ENCODE measurements at places on chromosomes 5 and 9.

DNA sequence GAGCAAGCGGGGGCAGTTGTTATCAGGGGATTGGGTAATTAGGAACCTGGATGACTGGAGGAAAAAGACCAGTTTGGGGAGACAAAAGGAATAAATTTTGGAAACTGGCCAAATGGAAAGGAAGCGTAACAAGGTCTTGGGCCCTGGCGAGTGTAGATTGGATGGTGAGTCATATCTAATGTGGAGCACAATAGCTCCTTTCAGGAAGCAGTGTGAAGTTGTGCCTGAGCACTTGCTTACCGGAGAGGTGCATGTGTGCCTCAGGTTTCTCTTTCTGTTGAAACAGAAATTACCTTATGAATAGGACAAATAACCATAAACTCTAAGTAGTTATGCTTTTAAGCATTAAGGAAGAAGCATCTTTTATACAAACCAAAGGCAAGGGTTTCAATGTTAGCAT, 176.4 kb downstream of the KIF4B start:
- no peak for DNase-seq

DNA sequence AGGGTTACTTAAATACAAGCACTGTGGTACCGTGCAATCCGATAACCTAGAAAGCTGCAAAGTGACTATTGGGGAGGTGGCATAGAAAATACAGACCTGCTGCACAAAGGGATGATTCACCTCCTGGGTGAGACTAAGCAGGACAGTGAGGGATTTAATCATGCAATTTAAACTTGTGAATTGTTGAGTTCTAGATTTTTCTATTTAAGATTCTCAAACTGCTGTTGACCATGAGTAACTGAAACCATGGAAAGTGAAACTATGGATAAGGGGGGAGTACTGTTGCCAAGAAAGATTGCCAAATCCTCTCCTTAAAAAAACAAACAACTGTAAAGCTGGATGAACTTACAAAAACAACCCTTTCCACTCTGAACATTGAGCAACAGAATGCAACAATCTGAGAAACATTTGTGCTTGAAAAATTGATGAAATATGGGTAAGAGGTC, 61.5 kb upstream of the NUDT12 start:
- no peak for DNase-seq

DNA sequence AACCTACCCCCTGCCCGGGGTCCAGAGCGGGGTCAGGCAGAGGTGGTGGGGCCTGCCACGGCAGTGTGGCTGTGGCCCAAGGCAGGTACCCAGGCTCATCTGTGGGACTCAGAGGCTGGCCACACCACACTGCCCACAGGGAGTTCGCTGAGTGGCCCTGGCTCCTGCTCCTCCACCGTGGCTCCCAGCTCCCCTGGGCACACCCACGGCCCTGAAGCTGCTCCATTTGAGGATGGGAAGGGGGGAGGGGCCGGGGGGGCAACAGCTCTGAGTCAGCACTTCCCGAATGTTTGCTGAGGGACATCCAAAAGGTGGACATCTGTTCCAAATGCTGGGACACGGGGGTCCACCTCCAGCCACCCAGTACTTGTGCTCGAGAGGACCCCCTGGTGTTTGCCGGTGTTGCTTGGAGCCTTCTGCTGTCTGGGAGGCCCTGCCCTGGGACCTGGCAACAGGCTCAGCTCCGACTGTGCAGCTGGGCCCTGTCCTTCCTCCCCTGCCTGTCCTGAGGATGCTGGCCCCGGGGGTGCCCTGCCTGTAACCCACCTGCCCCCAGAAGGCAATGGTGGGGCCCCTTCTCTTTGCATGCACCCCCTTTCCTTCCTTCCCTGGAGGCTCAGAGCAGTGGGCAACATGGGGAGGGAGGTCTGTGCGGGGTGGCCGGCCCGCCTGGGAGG, 2.5 kb upstream of the NRARP start:
- no peak for DNase-seq

DNA sequence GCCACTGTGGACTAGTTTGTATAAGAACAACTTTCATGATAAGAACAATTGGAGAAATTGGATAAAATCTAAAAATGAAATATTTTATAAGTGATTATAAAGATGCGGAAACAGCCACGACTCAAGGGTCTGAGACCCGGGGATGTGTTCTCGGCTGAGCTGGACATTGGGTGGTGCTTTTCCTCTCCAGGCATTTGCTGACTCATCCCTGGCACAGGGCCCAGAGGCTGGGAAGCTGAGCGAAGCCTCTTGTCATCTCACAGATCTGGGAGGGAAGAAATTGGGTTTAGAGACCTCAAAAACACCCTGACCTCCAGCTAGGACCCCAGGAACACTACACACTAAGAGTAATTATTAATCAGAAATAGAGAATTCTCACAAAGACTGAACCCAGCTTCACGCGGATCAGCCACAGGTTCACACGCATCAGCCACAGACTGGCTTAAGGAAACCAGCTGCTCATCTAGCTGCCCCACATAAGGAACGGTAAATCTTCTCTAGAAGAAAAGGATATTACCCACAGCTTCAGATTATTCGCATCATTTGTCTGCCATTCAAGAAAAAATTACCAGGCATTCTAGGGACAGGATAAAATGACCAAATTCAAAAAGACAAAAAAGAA, 2.8 kb upstream of the OR2V1 start:
- no peak for DNase-seq
